ENCODE measurements at places on chromosomes 5 and 9.

DNA sequence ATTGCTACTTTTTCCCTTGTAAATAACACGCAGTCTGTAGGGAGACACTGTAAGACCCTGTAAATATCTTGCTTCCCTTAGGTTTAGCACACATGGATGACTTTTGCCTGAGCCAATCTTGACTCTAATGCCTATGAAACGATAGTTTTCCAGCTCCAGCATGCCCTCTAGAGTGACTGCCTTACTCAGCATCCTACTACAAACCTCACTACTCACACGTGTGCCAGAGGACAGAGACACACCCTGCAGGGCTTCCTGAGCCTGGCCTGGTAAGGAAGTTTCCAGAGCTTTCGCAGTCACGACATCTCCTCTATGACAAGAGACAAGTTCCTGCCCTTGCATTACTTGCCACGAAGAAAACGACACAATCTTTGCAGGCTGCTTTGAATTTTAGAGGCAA, 138.1 kb downstream of the ATPSCKMT start:
- DNase-seq, result no peak

DNA sequence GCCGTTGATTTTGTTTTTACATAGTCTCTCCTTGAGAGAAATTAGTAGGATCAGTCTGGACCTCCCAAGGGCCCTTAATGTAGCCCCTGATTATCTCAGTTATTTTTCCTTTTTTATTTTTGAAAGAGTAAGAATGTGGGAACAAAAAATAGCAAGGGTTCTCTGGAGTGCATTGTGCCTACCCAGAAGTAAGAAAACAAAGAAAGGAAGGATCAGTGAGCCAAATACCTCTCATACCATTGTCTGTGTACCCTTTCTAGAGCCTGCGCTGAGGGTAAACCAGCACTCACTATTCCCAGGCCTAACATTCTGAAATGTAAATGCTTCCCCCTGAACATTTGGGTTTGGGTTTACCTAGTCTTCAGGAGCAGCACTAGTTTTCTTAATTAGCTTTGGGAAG, 213.0 kb upstream of the TARS1 start:
- no peak for DNase-seq

DNA sequence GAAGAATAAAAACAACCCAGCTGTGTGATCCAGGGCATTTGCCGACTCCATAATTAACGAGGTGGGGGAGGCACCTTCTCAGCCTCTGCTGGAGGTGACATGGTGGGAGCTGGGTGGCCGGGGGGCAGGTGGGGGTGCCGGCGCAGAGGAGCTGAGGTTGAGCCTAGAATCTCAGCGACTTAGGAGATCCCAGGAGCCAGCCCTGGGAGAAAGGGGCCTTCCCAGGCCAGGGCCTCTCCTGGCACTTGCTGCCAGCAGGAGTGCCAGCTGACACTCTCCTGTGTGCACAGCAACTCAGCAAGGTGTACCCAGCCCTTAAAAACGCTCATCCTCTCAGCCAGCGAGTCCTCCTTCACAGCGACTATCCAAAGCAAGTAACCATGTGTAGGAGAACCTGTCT, 62.8 kb upstream of the FCN1 start:
- DNase-seq, result peak; percentile 14

DNA sequence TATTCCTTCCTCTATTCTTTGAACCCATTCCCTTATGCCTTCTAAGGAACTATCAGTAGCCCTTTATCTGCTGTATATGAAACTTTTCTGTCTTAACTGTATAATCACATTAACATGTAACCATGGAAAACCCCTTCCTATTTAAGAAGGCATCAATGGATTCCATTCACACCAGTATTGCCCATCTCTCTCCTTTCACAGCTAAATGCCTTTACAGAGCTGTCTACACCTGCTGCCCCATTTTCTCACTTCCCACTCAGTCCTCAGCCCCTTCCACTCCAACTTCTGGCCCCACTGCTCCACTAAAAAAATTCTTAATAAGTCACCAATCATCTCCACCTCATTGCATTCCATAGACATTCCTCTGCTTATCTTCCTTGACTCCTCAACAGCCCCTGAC, 50.8 kb downstream of the SEC61B start:
- no peak for DNase-seq

DNA sequence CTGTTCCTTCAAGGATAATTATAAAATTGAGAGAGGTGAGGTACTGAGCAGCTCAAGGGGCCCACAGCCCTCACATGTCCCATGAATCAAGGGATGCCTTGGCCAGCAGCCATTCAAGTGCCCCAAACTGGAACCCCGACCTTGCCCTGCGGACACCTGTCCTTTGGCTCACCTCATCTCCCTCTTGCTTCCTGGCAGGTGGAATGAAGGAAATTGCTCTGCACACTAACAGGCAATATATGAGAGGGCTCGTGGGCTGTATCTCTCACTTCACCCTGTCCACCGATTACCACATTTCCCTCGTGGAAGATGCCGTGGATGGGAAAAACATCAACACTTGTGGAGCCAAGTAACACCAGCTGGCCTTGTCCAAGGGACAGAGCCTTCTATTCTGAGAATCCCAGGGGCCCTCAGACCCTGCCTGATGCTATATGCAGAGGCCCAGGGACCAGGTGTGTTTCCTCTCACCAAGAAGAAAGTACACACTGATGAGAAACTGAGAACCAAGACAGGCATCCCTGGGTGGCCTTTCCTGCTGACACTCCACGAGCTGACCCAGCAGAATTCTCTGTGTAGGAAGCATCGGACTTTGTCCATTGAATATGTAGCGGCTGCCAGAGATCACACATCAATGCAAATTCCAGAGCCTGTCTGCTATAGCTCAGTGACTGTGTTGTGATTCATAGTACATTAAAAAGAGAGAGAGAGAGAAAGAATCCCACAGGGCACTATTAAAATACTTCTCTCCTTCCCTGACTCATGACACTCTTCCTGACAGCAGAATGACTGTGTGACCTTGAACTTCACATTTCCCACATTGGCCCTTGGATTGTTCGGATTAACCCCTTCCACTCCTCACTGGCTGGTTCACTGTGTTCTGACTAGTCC, 92.6 kb downstream of the LIFR start:
- no peak for DNase-seq

DNA sequence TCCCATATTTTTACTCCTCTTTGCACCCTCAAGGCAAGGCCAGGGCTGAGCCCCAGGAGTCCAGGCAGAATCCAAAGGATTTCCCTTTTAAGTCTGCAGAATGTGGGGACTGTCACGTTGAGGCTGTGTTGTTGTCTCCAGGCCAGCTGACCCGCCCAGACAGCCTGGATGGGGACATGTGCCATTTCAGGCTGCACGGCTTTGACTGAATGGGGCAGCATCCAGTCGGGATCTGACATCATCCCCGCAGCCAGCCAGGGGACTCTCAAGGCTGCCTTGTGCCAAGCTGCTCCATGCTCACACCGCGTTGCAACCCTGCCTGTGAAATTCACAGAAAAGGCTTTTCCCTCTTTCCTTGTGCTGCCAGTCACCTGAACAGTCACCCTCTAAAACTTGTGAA, 2.2 kb upstream of the ZNF366 start:
- no peak for DNase-seq

- DNase-seq, result no peak
Measured at GRCh38 chr5:18314192-18314778, 680.0 kb downstream of the TAF11L14 start.

DNA sequence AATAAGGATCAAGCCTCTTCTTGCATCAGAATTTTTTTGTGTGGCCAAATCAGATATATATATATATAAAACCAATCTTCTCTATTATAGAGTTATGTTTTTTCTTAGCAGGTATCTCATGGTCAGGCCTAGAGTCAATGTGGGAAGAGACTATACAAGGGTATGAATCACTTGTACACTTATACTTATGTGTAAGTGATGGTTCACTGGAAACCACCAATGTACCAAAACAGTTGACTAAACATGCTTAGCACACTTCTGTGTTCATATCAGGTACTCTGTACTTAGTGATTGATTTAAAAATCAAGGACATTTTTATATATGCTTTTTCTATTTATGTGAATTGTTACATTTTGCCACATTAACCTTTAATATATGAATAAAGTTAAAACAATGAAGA, 92.6 kb downstream of the CWC27 start:
- DNase-seq, result no peak

- DNase-seq, result no peak
Measured at GRCh38 chr5:76863001-76863400, 13.2 kb downstream of the S100Z start.
